ENCODE measurements at places on chromosomes 1 and 21. TPM values are rescaled to one million over a fixed set of nuclear protein-coding genes. Genes with fewer than 3 reads are reported as not detected.

GRCh38 chr1:166888373-166889111, 12.5 kb upstream of the TADA1 start:
- DNase-seq: no peak

- no peak for DNase-seq
Measured at GRCh38 chr1:89125913-89126580, at the start of gene GBP2. Gene GBP2, minus strand, starts transcription at chr1:89126114. Its CDS starts 4,148 bp downstream, at chr1:89121966.

GRCh38 chr1:79041666-79042065, 35.1 kb upstream of the ADGRL4 start:
- DNase-seq: no peak

SPATA45 gene
- not detected for polyA plus RNA-seq

CHIT1 gene
- not detected for polyA plus RNA-seq

USP24 gene
- 11.9 TPM for polyA plus RNA-seq

SPRR1B gene
- not detected for polyA plus RNA-seq
